ENCODE measurements at places on chromosomes 13 and 19.

DNA sequence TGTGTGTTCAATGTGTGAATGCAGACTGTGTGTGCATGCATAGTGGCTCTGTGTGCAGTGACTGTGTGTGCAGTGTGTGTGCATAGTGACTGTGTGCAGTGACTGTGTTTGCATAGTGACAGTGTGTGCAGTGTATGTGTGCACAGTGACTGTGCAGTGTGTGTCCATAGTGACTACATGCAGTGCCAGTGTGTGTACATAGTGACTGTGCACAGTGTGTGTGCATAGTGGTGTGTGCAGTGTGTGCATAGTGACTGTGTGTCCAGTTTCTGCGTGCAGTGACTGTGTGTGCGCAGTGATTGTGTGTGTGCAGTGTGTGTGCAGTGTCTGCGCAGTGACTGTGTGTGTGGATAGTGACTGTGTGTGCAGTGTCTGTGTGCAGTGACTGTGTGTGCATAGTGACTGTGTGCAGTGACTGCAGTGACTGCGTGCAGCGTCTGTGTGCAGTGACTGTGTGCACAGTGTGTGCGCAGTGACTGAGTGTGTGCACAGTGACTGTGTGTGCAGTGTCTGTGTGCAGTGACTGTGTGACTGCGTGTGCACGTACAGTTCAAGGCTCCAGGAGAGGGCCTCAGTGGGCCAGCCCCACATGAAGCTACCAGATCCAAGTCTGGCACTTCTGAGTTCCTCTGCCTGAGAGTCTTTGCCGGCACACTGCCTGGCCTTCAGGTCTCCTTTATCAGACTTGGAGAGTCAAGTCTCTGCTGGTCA lies 90.3 kb downstream of the IER2 start:
- no peak for DNase-seq

DNA sequence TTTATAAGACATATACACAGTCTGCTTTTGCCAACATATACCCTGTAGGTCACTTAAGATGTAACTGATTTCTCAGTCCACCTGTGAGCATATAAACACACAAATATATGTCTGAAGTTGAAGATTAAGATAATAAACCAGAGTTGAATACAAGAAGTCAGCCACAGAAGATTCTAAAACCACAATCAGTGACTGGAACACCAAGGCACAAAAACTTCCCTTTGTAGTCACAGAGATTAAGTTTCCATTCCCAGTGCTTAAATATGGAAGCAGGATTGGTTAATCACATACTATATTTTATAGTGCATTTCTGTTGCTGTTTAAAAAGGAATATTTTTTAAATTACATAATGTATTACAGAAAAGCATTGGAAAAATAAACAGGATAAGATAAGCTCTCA lies 39.9 kb downstream of the MTMR6 start:
- no peak for DNase-seq

- DNase-seq, result no peak
Observed at GRCh38 chr13:33971562-33971819, 153.5 kb downstream of the RFC3 start.

GRCh38 chr19:41563854-41564514 lies 12.0 kb upstream of the CEACAM21 start:
- DNase-seq, result no peak

- no peak for DNase-seq
Observed at GRCh38 chr13:25329706-25330105, 28.3 kb downstream of the NUP58 start.

DNA sequence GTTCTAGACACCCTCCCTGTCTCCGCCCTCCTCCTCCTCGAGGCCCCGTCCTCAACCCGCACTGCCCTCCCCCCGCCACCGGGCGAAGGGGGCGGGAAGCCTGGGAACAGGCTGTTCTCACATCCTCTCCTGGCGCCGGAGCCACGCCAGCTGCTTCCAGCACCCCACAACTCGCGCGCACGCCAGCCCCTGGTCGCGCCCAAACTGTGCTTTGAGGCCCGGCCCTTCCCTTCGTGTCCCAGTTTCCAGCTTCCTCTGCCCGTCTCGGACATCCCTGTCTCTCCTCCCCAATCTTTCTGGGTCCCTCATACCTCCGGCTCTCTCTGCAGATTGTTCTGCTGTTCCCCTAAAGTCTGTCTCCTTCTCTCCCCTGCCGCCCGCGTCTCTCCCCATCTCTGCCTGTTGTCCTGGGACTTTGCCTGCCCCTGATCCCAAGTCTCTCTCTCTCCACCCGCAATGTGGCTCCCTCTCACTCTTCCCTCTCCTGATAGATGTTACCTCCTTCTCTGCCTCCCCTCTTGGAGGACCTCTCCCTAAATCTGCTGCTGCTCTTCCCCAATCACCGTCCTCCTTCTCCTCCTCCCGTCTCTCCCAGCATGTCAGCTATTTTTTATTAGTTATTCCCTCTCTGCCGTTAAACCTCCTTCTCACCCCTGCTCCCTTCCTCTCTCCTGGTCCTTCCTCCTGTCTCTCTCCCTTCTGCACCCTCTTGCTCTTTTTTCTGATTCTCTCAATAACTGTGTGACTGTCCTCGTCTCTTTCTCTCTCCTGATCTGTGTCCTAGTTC lies 14.2 kb downstream of the DPF1 start:
- DNase-seq, result peak; percentile 37

- no peak for DNase-seq
Observed at GRCh38 chr13:69092615-69093322, 1014.9 kb upstream of the ATXN8OS start.
